HepG2 (cell line): ENCODE measurements at places on chromosomes 1 and 21. TPM values are rescaled to one million over a fixed set of nuclear protein-coding genes. Genes with fewer than 3 reads are reported as not detected.

GRCh38 chr1:118039170-118039569, 109.6 kb downstream of the WDR3 start:
- DNase-seq = no peak

- DNase-seq = peak; percentile 72
Observed at GRCh38 chr1:183777328-183777727, 27.6 kb upstream of the RGL1 start.

DNA sequence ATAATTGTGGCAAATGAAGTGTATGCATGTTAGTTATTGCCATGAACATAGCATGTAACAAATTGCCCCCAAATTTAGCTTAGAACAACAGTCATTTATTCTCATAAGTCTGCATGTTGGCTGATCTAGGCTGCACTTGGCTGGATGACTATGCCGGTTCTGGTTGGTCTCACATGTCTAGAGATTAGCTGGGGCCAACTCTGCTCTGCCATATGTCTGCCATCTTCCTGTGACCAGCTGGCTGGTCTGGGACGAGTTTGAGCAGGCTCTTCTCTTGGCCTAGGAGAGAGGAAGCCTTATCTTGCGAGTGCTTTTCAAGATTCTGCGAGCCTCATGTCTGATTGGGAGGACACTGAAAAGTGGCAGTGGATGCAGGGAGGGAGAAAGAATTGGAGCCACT, 198.3 kb upstream of the FAM78B start:
- DNase-seq = no peak

DNA sequence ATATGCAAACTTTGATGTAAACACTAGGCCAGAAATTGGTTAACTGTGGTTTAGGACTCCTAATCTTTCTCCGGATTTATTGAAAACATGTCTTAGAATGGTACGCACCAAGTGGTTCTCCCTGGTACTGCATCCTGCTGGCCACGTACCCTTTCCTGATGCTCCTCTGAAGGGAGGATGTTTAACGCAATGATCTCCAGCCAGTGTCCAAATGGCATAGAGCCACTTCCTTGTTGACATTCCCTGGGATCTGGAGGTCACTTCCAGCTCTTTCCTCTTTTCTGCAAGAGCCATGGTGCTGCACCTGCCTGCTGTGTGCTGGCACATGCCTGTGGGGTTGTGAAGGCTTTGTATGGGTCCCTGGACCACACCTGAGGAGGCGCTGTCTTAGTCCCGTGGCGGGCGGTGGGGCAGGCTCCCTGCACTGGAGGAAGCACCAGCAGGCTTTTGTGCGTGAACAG, 53.9 kb downstream of the GALNT2 start:
- peak; percentile 51 for DNase-seq

GRCh38 chr21:29639366-29640079, 300.3 kb downstream of the GRIK1 start:
- no peak for DNase-seq

- no peak for DNase-seq
Observed at GRCh38 chr1:39955547-39956539, 898 bp downstream of the MFSD2A start.

DNA sequence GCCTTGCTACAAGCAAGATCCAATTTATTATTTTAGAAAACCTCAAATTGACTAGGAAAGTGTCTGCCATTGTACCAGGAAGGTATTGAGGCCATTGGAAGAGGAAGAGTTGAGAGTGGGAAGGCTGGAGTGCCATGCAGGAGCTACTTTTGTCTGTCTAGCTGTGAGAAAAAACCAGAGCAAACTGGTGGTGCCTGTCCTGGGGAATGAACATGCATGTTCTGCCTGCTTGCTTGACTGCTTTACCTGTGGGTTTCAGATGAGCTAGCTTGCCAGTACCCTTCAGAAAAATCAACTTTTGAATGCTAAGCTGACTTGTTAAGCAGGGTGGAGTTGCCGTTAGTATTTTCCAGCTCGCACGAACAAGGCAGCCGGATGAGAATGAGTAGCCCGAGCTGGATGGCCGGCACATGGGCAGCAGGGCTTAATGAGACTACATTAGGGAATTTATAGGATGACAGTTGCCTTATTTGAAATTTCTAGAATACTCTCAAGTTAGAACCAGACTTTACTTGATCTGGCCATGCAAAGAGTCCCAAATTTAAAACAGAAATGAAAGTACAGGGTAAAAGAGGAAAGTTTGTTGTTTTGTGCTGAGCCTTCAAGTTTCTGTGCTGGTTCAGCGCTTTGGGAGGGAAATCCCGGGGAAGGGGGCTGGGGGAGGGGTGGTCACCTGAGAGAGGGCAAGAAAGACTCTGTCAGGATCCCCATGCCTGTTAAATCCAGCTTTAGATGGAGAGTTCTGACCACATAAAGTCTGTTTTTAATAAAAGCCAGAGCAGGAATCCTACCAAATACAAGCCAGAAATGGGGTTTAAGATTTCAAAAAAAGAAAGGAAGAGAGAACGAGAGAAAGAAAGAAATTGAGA, 29.6 kb upstream of the C1orf105 start:
- DNase-seq = no peak

GRCh38 chr1:214901718-214902117, 180.8 kb upstream of the KCNK2 start:
- DNase-seq = no peak

DNA sequence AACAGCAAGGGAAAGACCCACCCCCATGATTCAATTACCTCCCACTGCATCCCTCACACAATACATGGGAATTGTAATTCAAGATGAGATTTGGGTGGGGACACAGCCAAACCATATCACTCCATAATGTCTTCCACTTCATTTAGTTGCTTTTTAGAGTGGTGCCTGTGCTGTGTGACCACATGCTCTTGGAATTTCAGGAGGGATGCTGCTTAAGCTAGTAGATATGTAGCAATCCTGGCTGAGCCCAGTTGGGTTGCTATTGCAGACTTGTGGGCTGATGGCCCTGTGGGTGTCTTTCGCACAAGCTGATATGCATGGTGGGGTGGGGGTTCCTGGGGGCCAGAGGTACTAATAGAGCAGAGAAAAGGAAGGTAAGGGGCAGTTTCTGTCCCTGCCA, 160.4 kb upstream of the SYT6 start:
- DNase-seq = no peak

DNA sequence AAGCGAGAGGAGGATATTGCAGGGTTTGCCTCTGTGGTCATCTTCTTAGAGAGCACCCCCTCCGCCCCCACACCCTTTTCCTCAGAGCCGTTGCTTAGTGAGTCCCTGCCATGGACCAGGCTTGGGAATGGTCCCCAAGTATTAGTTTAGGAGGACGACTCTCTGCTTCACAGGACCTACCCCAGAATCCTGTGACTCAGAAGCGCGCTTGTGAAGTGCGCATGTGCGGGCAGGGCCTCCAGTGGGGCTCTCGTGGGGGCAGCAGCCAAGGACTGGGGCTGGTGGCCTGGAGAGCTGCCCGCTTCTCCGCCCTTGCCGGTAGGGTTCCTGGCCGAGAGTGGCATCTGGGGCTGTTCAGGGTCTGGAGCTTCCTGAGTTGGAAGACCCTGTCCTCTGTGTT, 37.3 kb upstream of the HMGN1 start:
- DNase-seq = peak; percentile 75

- DNase-seq = no peak
Observed at GRCh38 chr1:226706684-226707083, 32.4 kb downstream of the ITPKB start.

MATN1 gene
- polyA plus RNA-seq = 0.03 and 0.05 TPM in 2 replicates

MNDA gene
- not detected in 2 replicates for polyA plus RNA-seq

OR2T35 gene
- polyA plus RNA-seq = not detected in 2 replicates

PDXK gene
- 165 and 184 TPM in 2 replicates for polyA plus RNA-seq

S100A16 gene
- 195 and 203 TPM in 2 replicates for polyA plus RNA-seq

SDCCAG8 gene
- 11.4 and 13.4 TPM in 2 replicates for polyA plus RNA-seq

C1QA gene
- not detected in 2 replicates for polyA plus RNA-seq

TENT5C gene
- 0.30 and 0.38 TPM in 2 replicates for polyA plus RNA-seq

UBXN10 gene
- polyA plus RNA-seq = 0.05 and 0.07 TPM in 2 replicates

KRTAP13-2 gene
- not detected in 2 replicates for polyA plus RNA-seq
